Activated CD4-positive, alpha-beta T cell treated with anti-CD3 and anti-CD28 coated beads for 4 hours (primary cell): ENCODE measurements at places on chromosomes 3 and 15.

DNA sequence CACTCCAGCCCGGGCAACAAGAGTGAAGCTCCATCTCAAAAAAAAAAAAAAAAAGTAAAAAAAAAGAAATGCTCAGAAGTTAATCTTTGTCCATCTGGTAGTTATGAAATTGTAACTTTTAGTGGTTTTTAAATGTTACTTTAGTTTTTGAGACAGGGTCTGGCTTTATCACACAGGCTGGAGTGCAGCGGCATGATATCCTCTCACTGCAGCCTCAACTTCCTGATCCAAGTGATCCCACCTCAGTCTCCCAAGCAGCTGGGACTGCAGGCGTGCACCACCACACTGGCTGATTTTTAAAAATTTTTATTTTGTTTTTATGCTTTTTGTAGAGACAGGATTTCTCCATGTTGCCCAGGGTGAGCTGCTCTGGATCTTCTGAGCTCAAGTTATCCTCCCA, 1.3 kb downstream of the RNU5B-1 start:
- no peak for DNase-seq

DNA sequence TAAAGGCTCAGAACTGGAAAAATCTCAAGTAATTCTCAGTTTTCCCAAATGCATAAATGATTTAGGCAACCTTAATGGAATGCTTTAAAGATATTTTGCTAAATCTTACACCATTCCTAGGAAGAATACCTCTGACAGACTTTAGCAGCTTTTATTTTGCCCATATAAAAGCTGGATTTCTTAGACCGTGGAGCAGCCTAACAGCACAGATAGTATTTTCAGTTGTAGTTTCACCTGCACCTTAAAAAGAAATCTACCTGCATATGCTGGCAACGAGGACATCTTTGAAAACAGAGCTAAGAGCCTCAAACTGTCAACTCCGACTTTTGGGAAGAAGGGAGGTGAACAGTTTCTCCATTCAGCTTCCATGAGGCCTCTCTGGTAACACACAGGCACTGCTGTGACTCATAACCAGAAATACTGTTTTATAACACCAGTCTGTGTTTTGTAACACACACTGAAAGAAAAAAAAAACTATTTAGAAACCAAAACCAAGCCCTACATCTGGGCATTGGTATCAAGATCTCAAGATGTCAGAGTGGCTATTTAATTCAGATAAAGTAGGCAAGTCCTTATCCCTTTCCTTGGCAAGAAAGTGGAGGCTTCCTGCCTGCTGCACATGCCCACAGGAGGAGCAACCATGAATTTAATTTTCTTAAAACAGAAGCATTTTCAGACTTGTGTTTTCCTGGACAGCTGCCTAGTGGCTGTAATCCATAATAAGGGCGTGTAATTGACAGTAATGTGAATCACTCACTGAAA, 181.5 kb upstream of the ICE2 start:
- DNase-seq, result no peak

- DNase-seq, result no peak
Observed at GRCh38 chr3:11168881-11169805, 14.8 kb downstream of the HRH1 start.

DNA sequence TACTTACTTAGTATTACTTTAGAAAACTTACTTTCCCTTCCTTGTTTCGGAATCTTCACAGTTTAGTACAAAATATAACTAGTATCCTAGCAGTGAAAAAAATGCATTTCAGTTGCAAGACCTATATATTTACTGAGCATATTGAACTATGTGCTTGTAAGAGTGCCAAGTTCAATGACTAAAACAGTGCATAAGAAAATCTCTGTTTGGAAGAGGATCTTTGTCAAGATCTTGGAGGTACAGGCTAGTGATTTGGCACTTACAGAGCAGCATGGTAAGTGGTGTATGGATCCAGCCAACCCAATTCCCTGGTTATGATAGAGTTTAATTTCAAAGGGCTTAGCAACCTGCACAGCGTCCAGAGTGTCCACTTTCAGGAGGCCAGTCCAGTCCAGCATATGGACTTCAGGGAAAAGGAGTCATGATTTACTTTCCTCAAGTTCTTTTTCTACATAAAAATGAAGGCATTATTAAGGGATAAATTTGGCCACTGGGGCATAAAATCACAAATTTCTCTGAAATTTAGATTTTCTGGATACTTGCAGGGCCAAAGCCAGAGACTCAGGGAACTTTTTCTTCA, 625.8 kb upstream of the BCHE start:
- DNase-seq, result no peak

DNA sequence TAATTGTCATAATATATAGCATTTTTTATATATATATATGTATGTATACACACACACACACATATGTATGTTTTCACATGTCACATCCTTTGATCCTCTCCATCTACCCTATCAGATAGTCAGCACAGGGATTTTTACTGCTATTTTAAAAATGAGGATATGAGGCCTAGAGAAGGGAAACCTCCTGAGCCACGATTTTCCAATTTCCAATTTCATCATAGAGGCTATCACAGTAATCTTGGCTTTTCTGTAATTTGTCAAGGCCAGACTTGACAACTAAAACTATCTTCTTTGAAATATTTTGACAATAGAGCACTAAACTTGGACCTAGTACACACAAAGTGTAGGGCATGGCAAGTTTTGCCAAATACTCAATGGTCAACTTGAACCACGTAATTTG, 42.5 kb downstream of the IL1RAP start:
- no peak for DNase-seq

- no peak for DNase-seq
Observed at GRCh38 chr3:176937541-176937940, 259.7 kb downstream of the TBL1XR1 start.
